ENCODE measurements at places on chromosomes 3 and 15. TPM values are rescaled to one million over a fixed set of nuclear protein-coding genes. Genes with fewer than 3 reads are reported as not detected.

DNA sequence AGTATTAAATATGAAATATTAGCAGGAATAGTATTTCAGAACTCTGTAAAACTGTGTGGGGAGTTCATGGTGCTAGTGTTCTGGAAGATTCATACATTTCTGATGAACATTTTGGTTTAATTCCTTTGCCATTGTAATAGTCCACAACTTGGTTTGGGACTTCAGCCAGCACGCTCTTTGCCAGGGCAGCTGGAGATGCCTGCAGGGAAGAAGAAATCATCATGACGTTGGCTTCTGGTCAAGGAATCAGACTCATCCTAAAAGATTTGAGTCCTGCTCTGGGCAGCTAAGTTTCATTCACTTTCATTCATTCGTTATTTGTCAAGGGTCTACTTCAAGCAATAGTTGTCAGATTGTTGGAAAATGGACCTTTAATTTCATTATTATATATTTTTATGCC is 32.4 kb upstream of the MRPL3 start:
- DNase-seq, result no peak

Gene ARRDC4
- polyA plus RNA-seq, result 13.0 TPM

Gene COL6A6
- polyA plus RNA-seq, result 59.3 TPM

DNA sequence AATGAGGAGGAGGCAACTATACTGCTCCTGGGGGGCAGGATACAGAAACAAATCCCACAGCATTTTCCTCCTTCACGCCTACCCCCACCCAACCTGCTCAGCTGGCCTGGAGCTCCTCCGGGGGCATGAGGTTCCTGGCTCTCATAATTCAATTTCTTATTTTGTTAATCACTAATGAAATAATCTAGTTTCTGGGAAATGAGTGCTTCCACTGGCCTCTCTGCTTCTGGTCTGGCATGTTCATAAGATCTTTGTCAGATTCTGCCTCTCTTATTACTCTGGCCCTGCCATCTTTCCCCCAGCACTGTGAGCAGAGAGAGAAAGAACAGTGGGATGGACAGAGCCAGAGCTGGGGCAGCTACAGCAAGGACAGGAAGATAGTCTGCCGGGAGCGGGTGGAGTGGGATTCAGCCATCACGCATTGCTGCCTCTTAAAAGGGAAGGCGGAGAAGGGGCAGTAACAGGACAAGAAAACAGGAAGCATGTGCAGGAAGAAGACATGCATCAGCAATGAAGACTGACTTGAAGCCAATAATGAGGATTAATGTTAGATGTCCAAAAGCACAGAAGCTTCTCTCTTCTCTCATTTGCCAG is 13.6 kb downstream of the RPAP1 start:
- no peak for DNase-seq

GRCh38 chr3:187828579-187829452 is 83.5 kb upstream of the BCL6 start:
- no peak for DNase-seq

- DNase-seq, result peak; percentile 2
These were observed 31.0 kb downstream of the CTDSPL2 start for GRCh38 chr15:44458429-44458828.

DNA sequence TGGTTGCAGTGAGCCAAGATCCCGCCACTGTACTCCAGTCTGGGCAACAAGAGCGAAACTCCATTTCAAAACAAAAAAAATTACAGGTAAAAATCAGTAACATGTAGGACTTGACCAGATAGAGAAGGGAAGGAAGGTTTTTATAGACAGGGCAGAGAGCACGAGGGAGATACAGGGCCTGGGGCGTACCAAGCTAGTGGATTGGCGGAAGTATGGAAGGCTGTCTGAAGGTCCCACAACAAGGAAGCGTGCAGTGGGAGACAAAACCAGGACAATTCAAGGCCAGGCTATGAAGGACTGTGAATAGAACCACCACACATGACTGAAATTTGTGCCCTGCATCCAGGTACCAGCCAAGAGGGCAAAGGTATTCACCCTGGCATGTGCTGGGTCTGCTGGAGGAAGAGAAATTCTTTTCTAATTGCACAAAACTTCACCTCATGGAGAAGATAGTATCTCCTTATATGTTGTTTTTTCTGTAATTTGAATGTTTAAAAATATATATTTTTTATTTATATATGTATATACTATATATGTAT is 33.0 kb upstream of the BCL2A1 start:
- no peak for DNase-seq

DNA sequence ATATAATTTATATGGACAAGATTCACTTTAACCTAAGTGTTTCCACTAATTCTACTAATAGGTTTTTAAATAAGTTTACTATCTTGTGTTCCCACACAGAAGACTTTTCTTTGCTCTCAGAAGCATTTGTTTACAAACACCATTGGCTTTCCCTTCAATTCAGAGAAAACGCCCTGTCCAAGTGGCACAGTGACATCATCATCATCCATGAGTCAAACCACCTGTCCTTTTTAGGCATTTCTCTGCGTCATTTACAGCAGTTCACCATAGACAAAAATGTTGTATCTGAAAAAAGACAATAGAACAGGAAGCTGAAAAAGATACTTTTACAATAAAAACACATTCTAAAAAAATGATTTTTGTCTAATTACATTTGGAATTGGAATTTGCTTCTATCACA is 9.3 kb upstream of the BCL2L10 start:
- DNase-seq, result no peak

Gene GRK7
- 0.09 TPM for polyA plus RNA-seq

- DNase-seq, result no peak
These were observed 35.4 kb downstream of the SLC28A2 start for GRCh38 chr15:45287390-45287956.

Gene ANKDD1A
- 9.8 TPM for polyA plus RNA-seq

DNA sequence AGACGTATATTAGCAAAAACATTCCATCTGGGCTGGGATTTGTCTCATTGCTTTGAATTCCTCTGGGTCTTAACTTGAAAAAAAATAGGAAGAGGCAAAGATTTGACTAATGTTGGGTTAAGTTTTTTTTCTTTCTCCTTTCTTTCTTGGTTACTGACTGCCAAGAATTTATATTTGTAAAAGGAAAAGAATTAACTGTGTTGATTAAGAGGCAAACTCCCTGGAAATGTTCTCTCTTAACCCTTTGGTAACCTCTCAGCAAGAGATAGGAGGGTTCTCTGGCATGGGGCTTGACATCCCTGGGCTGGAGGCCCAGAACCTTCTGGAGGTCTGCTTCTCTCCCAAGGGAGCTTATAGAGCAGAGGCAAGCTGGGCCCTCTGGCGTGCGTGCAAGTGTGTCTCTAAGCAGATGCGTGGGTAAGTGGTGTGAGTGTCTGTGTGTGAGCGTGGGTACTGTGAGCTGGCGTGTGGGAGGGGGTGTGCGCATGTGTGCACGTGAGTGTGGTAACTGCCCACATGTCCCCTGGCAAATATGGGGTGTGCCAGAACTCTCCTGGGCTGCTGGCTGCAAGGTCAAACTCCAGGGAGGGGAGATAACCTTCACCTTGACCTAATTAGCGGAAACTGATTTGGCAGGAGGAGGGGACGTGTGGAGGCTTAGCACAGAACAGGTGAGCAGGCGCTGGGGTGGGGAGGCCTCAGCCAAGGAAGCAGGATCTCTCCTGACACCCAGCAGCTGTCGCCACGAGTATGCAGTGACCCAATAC is 49.4 kb upstream of the MAGEF1 start:
- DNase-seq, result peak; percentile 49

Gene TBC1D23
- 30.7 TPM for polyA plus RNA-seq

Gene UROC1
- 0.17 TPM for polyA plus RNA-seq

- no peak for DNase-seq
These were observed 133.4 kb downstream of the FOXP1 start for GRCh38 chr3:71450162-71450561.

Gene ITIH3
- polyA plus RNA-seq, result 2.4 TPM

DNA sequence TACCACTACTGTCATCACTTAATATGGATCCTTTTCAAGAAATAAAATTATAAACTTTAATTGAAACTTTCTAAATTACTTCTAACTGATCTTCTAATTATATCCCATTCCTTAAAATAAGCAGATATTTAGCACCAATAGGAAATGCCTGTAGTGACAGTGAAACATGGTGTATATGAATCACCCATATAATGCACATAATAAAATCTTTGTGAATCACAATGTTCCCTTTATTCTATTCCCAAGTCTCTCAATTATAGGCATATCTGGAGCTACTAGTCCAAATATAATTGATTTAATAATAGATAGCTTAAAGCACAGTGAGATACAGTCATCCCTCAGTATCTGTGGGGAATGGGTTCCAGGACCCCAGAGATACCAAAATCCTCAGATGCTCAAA is 490.3 kb downstream of the NLGN1 start:
- no peak for DNase-seq

DNA sequence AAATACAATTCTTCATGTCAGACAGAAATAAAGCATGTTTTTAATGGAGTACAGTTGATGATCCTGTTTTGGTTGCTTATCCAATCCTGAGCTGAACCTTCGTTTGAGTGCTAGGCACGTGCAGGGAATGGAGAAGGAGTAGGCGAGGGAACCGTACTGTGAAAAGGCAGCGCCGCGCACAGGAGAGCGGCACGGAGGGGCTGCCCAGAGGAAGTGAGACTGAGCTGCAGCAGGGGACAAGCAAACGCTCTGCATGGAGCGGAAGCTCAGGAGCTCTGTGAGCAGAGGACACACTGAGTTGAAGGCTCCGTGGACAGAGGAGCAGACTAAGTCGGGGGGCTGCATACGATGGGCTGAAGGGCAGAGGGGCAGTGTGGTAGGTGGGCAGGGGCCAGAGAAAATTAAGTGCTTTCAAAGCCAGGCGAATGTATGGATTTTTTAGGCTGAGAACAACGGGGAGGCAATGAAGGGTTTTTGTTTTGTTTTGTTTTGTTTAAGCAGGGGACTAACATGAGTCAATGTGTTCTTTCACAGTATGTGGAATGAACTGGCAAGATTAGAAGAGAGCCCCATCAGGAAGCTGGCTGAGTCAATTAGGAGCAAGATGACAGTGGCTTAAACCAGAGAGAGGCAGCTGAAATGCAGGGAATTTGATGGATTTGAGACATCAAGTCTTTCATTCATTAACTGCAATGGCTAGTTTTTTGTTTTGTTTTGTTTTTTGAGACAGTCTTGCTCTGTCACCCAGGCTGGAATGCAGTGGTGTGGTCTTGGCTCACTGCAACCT is 23.8 kb upstream of the TM2D3 start:
- no peak for DNase-seq

DNA sequence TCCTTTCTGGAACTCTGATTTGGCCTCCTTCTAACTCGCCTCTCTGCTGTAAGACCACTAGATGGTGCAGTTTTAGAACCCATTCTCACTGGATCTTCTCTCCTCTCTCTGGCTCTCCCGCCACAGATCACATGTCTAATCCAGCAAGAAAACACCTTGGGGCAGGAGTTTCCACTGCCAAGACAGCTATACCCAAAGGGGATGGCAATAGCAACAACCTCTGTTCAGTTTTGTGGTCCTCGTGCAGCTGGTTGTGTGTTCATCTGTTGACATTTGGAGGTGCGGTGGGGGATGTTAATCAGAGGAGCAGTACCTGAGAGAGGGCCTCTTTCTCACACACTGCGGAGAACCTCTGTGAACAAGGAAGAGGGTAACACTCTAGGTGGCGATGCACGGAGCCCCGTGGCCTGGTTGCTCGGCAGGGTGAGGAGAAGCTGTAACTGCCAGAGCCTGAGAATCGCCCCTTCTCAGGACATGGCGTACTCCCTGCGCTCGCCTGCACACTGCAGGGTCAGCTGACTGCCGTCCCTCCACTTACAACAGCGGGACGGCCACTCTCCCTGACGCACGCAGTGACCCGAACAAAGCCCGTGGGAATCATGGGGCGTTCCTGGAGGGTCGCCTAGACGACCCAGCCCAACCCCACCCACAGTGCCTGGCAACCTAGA is at the start of gene TEX55:
Gene TEX55, plus strand, starts transcription at position 666 of the 668 bp plus-strand sequence. CDS start 25 bp downstream, outside the sequence.
- DNase-seq, result peak; percentile 11

DNA sequence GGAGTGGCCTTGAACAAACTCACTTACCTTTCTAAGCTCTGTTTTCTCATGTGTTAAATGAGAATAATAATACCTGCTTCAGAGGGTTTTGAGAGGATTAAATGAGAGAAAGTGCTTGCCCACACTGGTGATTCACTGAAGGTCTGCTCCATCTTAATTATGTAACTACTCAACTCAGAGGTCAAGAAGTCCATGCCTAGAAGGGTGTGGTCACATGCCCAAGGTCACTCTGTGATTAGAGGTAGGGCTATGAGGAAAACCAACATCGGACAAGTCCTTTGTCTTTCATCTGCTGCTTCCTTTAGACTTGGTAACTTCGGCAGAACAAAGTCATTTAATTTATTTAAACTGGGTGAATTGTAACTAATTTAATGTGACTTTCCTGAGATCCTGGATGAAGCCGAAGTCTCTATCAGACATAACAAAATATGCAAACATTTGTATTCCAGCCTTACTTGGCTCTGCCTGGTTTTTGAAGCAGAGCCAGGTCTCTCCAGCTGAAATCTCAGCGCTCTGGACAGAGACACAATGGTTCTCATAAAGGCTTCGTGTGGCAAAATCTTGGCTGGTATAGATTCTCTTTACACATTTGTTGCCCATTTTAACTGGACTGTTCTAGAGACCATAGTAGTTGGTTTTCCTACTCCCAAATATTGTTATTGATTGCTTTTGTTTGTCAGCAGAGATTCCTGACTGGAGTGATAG is 3.0 kb downstream of the CHRNA7 start:
- no peak for DNase-seq

Gene LRTM1
- 0.13 TPM for polyA plus RNA-seq

GRCh38 chr15:55434989-55435825 is 26.9 kb downstream of the PIERCE2 start:
- peak; percentile 27 for DNase-seq

Gene ILDR1
- 4.8 TPM for polyA plus RNA-seq

Gene SLC28A1
- 0.13 TPM for polyA plus RNA-seq

DNA sequence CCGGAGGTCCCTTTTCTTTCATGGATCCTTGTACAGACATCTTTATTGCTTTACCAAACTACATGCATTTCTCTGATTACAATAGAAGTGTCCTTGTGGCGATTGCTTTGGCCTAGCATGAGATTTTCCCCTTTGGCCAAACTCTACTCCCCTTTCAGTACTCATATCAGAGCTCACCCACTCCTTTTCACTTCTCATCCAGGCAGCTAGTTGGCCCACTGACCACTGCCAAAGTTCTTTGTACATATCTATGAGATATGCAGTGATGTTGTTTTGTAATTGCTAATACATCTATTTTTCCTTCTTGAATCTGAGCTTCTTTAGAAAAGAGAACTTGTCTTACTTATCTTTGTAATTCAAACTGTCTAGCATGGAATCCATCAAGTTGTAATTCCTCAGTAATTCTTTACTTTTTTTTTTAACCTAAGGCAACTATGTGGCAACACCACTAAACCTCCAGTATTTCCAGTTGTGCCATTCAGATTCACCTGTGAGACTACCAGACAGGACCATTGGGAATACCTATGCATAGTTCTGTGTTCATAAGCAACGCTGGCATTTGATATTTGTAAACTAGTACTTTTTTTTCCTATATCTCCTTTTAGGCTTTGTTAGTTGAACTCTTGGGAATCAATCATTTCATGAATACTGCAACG is 39.2 kb downstream of the AADACL2 start:
- DNase-seq, result no peak

DNA sequence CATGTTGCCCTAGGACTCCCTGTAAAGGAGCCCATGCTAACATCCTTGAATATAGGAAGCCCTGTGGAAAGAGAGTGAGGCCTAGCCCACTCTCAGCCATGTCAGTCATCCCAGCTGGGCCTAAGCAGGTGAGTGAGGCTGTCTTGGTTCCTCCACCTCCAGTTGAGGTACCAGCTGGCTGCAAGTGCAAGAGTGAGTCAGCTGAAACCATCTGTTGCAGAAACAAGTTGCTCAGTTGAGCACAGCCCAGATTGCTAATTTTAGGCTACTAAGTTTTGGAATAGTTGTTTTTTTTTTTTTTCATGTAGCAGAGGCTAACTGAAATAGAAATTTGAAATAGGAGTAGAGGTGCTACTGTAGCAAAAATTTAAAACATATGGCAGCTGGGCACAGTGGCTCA is 43.7 kb upstream of the ADPGK start:
- no peak for DNase-seq

Gene CTXN2
- polyA plus RNA-seq, result not detected

Measured in right lung (tissue), 10 donors.